Stimulated activated CD4-positive, alpha-beta T cell treated with anti-CD3 and anti-CD28 coated beads, Interleukin-2, amount 100 ng/mL, for 48 hours (primary cell): ENCODE measurements at places on chromosomes 2 and 18.

DNA sequence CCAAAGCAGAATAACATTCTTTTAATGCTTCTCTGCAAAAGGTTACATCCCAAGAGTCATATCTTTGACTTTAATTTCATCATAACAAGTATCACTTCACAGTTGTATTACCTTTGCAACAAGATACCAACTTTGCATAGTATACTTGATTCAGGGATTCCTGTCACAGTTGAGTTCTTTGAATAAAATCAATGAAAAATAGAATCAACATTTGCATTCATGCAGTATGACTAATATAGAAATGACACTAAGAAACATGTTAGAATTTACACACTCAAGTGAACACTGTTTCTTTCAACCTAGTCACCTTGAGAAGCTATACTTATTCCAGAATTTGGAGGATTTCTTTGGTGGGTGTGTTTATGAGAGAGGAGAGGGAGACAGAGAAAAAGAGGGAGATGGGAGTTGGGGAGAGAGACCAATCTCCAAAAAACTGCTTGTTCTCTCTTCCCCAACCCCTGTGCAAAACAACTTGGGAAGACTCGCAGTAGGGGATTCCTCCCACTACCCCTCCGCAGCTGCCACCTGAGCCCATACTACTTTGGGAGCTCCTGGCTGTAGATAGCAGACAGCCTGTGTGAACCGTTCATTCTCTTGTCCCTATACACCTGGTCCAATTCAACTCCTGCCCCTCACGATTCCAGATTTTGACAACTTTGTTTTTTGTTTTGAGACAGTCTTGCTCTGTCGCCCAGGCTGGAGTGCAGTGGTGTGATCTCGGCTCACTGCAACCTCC is 57.7 kb downstream of the PELI1 start:
- no peak for DNase-seq

GRCh38 chr2:178243961-178244360 is 49.6 kb downstream of the OSBPL6 start:
- DNase-seq: no peak

DNA sequence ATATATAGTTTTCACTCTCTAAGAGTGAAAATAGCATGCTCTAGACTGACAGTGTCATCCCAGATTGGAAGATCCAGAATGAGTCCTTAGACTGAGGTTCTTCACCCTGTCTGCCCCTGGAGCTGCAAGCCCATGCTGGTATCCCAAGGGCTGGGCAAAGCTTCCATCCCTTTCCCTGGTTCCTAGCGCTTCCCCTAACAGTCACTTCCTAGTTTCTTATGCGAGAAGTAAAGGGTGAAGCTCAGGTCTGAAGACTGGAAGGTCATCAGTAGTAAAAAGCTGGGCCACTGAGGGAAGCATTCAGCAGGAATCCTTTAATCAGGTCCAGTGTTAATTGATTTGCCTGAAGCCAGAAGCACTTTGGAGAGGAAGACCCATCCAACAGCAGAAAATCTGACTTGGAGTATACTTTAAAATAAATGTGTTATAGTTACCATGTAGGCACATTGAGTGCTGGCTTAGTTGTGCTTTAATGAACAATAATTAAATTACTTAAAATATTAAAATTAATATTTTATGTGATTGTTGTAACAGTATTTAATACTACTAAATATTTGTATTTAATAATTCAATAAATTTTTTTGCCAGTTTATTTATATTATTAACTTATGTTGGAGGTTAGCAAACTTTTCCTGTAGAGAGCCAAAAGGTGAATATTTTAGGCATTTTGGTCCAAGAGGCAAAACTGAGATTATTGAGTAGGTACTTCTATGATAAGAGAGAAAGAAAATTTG is 237.9 kb downstream of the FHOD3 start:
- DNase-seq: no peak

- no peak for DNase-seq
Measured at GRCh38 chr2:49836017-49836416, 681.7 kb upstream of the FSHR start.

GRCh38 chr2:132560562-132560961 is 109.4 kb downstream of the LYPD1 start:
- no peak for DNase-seq

GRCh38 chr2:205781244-205781931 is 99.1 kb downstream of the NRP2 start:
- no peak for DNase-seq
